ENCODE measurements at places on chromosomes 3 and 15.

DNA sequence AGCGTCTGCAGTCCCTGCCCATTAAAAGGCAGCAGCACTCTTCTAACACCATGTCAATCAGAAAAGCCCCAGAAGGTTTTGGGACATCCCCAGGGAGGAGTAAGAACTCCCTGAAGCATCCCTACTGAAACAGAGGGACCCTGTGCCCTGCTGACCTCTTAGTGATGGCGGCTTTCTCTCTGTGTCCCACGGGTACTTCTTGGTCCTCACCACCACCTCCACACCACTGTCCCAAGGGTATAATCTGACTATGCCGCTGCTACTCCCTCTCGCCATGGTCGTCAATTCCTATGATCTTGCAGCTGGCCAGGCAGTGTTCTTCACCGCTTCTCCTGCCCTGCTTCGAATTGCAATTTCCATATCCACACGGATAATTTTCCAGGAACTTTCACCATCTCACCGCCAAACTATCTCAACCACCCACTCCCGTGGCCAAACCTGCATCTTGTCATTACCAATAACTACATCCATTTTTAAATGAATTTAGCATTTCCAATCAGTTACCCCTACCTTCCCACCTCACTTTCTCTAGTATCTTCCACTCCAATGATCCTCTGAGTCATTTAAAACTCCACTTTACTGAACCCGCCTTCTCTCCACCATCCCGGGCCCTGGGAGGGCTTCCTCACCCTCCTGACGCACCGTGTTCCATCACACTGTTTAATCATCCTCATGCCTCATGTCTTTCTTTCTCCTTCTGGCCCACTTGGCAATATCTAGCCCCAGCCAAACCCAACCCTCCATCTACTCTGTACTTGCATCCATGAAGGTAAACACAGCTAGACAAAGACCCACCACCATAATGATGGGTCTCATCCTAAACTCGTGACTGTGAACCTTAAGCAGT lies 23.7 kb downstream of the PRR23E start:
- no peak for DNase-seq

DNA sequence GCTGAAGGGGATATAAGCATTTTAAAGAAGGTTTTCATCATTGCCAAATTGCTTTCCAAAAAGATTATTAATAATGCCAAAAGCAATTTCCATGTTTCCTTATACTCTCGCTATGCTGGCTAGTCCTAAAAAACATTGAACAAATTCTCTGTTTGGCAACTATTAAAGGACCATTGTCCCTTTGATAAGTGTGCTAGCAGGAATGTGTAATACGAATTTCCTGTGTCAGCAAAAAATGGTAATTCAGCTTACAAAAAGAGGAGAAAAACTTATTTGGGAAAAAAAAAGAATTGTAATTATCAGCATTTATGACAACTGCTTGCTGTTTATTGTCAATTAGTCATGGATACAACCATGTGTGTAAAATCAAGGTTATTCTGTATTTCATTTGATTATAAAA lies 138.6 kb downstream of the TBL1XR1 start:
- no peak for DNase-seq

GRCh38 chr3:30639937-30640336 lies 33.5 kb downstream of the TGFBR2 start:
- DNase-seq: no peak

DNA sequence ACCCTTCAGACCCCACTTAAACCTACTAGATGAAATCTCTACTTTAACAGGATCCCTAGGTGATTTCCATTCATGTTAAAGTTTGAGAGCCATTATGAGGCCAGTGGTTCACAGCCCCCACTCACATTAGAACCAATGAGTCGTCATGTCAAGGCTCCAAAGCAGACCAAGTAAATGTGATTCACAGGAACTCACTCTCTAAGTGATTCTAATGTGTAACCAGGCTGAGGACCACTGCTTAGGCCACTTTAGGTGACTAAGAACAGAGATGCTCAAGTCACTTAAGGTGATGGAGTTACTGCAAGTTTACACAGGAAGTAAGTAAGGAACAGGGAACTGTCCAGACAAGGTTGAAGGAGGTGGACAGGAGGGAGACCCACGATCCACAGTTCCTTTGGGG lies 7.7 kb downstream of the GALNT15 start:
- DNase-seq: no peak

DNA sequence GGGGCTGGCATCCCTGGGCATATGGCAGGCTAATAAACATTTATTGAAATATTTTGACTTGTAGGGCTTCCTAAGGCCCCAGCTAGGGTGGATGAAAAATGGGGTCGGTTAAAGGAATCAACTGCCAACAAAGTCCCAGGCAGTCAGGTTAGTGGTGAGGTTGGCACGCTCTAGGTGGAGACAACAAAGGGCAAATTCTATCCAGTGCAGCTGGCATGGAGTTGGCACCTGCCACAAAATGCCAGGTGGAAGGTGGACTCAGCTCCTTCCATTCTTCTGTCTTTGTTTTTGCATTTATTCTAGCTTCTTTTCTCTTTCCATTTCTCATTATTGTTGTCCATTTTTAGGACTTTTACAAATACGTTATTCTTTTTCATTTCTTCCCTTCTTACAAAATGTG lies 31.0 kb downstream of the LCMT2 start:
- no peak for DNase-seq

DNA sequence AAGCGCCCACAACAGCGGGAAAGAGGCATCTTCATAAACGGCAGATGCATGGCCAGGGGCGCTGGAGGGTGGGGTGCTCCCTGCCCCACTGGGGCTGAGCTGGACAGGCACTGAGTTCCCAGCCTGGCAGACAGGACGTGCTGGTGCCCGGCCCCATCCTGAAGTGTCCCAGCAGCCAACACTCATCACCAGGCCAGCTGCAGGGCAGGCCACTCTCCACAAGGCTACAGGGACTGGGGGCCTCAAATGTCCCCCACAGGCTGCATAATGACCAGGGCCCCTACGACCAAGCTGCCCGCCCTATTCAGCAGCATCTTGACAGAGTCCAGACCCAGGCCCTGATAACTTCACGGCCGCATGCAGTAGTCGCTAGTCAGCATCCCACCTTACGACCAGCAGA lies 124.1 kb upstream of the IQSEC1 start:
- no peak for DNase-seq
